ENCODE measurements at places on chromosomes 12 and 14. TPM values are rescaled to one million over a fixed set of nuclear protein-coding genes. Genes with fewer than 3 reads are reported as not detected.

DNA sequence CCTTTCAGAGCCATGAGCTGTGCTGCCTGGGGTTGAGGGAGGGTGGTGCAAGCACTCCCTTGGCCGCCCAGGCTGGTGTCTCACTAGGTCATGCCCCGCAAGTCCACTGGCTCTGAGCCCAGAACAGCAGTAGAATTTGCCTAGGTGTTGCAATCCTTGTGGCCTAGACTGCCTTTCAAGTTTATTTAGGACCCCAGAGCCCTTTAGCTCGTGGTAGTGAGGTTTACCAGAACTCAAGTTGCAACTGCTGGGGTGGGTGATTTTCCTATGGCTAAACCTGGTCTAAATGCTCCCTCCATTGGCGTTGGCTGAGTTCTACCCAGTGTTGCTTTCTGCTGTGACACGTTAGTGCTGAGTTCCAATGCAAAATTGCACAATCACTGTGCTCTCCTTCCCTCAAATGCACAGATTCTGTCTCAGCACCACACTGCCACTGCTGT is 287.2 kb downstream of the BCAT1 start:
- peak; percentile 18 for DNase-seq

- no peak for DNase-seq
Observed at GRCh38 chr12:19547271-19547671, 108.0 kb downstream of the AEBP2 start.

Gene MSRB3
- 118 TPM for total RNA-seq

Gene FLVCR2
- total RNA-seq, result 1.4 TPM

DNA sequence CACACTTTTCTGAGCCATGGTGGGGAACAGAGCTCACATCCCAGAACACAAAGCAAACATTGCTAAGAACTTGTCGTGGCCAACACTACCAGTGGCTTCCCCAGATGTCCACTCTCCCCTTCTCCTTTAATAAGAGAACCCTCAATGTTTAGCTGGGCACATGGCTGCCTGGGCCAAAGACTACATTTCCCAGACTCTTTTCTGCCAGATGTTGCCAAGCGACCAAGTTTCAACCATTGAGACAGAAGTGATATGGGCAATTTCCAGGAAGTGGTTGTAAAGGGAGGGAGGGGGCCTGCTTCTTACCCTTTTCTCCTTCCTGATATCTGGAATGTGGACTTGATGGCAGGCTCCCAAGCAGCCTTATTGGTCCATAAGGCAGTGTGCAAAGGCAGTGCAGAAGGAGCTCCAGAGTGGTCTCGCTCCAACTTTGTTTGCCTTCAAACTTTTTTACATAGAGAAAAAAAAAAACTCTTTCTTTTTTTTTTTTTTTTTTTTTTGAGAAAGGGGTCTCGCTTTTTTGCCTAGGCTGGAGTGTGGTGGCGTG is 24.9 kb upstream of the JDP2 start:
- DNase-seq, result no peak

Measured in heart right ventricle (tissue), 16 donors.